ENCODE measurements at places on chromosomes 2 and 18.

- no peak for DNase-seq
Observed at GRCh38 chr2:207423886-207424285, 105.9 kb upstream of the CREB1 start.

DNA sequence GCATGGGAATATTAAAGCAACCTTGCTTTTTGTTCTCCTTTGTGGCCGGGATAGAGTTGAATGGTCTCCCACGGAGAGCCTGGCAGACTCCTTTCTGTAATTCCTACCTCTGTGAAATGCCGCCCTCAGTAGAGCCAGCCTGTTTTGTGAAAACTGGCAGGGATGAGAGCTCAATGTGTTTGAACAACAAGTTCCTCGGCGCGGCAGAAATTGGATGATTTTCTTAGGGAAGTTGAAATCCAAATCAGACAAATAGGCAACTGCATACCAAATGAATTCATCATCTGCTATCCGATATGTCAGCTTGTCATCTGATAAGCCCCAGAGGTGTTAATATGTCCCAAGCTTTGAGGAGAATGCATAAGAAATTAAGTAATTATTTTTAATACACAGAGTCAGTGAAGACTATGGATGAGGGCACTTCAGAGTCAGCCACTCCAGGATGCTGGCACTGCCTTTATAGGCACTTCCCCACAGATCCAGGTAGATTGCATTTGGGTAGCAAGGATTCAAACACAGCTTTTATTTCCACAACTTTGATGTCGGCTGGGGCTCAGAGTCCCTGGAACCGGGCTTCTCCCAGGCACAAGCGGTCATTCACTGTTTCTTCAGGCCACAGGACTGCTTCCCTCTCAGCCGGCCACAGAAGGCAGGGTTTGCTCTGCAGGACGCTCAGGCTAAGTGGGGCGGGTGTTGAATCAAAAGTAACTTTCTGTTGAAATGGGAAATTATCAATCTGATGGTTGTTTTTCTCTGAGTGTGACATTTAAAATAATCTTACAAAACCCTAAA is 82.8 kb upstream of the REV1 start:
- peak; percentile 4 for DNase-seq

DNA sequence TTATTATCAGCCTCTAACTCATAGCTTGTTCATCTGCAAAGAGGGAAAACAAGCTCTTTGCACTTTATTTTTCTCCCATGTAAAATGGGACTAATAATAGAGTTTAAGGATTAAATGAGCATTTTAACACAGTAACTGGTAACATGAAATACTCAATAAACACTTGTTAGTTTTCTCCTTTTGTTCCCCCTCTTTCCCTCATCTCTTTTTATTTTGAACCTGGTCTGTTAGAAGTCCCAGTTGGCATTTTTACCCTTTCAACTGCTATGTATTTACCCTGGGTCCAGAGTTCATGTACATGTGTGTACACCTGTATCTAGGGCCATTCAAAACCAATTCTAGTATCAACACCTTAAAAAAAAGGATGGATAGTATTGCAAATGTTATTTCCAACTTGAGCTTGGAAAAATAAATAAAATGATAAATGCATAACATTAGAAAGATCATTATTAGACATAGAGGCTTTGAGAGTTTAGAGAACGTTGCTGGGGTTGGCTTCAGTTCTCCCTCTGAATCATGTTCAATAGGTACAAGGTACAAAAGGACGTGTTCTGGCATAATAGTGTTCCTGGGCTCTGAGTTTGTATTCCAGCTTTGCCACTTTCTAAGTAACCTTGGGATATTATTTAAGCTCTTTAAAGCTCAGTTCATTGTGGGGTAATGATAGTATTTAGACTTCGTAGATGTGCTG is 5.2 kb upstream of the VPS54 start:
- no peak for DNase-seq

- DNase-seq, result no peak
Observed at GRCh38 chr2:119463136-119463535, 31.5 kb downstream of the TMEM37 start.

- DNase-seq, result no peak
Observed at GRCh38 chr2:6475155-6475940, 390.4 kb downstream of the CMPK2 start.

GRCh38 chr18:74116633-74117554 is 30.7 kb downstream of the FBXO15 start:
- DNase-seq, result peak; percentile 35

GRCh38 chr18:1438458-1438910 is 533.8 kb downstream of the ADCYAP1 start:
- no peak for DNase-seq

- DNase-seq, result no peak
Observed at GRCh38 chr2:240643093-240643810, 18.0 kb downstream of the GPR35 start.

GRCh38 chr2:215031321-215031720 is 107.1 kb downstream of the ABCA12 start:
- DNase-seq, result no peak

- DNase-seq, result peak; percentile 94
Observed at GRCh38 chr2:219362524-219363164, 25.1 kb downstream of the DNPEP start.

DNA sequence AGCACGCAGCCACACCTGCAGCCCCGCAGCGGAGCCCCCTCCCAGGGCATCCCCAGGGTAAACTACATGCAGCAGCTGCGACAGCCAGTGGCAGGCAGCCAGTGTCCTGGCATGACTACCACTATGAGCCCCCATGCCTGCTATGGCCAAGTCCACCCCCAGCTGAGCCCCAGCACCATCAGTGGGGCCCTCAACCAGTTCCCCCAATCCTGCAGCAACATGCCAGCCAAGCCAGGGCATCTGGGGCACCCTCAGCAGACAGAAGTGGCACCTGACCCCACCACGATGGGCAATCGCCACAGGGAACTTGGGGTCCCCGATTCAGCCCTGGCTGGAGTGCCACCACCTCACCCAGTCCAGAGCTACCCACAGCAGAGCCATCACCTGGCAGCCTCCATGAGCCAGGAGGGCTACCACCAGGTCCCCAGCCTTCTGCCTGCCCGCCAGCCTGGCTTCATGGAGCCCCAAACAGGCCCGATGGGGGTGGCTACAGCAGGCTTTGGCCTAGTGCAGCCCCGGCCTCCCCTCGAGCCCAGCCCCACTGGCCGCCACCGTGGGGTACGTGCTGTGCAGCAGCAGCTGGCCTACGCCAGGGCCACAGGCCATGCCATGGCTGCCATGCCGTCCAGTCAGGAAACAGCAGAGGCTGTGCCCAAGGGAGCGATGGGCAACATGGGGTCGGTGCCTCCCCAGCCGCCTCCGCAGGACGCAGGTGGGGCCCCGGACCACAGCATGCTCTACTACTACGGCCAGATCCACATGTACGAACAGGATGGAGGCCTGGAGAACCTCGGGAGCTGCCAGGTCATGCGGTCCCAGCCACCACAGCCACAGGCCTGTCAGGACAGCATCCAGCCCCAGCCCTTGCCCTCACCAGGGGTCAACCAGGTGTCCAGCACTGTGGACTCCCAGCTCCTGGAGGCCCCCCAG is 254.1 kb downstream of the GLI2 start:
- DNase-seq, result no peak

- DNase-seq, result no peak
Observed at GRCh38 chr2:28343971-28344715, 48.5 kb upstream of the FOSL2 start.

- DNase-seq, result no peak
Observed at GRCh38 chr2:10968176-10968575, 56.4 kb downstream of the KCNF1 start.

DNA sequence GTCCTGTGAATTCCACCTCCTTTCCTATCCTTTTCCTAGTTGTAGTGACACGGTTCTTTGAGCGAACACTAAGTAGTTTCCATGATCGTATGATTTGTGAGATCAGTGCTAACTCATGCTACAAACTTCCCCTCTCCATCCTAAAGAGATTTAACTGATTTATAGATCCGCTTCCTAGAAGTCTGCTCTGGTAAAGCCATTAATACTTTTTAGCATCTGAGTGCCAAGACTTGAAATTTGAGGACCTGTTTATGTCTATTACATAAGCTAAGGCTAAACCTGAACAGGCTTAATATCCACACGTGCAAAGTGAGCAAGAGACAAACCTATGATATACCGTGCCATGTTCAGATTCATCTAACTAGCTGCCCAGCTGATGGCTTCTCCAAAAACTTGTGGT is 14.9 kb downstream of the PROKR1 start:
- DNase-seq, result no peak

DNA sequence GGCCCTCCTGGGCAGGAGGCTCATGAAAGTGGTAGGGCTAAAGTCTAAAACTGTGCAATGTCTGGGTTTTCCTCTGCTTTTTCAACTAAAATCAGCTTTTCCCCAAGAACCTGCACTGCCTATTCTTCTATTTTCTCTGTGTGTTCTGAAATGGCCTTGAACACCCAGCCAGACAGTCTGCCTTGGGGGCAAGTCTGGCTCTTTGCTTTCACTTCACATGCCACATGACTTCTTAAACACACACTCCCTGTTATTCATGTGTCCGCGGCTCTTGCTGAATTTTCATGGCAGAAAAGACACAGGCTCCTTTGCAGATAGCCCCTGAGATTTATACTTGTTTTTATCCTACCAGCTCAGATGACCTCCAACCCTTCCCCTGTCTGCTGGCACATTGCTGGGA is 10.6 kb upstream of the RPIA start:
- no peak for DNase-seq

DNA sequence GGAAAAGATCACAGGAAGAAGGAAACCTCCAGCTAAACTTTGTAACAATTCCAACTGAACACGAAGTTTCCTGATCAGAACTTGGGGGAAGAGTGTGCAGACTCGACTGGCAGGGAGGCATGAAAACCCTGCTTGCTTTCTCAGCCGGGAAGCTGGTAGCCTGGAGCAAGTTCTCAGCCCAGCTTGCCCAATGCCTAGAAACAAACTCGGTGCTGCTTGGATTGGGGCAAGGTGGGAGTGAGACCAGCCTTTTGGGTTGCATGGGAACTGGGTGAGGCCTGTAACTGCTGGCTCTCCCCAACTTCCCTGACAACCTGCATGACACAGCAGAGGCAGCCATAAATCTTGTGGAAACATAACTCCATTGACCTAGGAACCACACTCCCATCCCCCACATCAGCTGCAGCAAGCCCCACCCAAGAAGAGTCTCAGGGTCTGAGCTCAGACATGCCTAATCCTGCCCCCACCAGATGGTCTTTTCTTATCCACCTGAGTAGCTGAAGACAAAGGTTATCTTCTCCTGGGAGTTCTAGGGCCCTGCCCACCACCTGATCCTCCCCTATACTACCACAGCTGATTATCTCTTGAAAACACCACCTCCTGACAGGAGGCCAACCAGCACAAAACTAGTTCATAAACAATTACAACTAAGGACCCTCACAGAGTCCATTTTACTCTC is 1859.7 kb upstream of the CELF4 start:
- no peak for DNase-seq

- DNase-seq, result peak; percentile 64
Observed at GRCh38 chr2:74006459-74006858, 21.7 kb downstream of the TET3 start.

DNA sequence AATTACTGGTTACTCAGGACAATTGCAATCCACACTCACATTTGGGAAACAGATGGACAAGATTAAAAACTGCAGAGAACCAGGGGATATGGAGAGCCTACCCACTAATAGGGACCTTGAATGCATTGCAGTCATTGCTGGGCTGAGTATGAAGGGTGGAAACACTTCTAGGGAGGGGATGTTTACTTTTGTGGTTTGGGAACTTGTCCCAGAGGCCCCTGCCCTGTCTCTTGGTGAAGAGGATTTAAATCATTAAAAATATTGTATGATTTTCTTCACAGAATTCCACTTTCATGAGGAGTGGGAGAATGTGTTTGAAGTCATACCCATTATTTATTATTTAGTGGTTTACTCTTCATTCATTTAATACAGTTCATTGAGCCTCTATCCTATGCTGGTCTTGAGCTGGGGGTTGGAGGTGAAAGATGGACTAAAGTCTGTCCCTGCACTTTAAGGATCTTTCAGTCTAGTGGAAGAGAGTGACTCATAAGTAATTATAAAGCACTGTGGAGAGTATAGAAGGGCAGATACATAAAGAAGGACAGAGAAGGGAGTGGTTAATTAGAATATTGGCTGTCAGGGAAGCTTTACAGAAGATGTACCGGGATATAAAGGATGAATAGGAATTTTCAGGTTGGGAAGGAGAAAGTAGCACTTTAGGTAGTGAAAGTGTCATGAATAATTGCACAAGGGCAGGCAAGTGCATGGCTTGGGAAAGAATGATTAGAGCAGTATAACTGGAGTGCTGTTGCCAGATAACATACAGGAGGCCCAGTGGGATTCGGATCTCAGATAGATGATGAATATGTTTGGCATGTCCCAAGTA is 313.4 kb downstream of the LPIN1 start:
- peak; percentile 26 for DNase-seq

DNA sequence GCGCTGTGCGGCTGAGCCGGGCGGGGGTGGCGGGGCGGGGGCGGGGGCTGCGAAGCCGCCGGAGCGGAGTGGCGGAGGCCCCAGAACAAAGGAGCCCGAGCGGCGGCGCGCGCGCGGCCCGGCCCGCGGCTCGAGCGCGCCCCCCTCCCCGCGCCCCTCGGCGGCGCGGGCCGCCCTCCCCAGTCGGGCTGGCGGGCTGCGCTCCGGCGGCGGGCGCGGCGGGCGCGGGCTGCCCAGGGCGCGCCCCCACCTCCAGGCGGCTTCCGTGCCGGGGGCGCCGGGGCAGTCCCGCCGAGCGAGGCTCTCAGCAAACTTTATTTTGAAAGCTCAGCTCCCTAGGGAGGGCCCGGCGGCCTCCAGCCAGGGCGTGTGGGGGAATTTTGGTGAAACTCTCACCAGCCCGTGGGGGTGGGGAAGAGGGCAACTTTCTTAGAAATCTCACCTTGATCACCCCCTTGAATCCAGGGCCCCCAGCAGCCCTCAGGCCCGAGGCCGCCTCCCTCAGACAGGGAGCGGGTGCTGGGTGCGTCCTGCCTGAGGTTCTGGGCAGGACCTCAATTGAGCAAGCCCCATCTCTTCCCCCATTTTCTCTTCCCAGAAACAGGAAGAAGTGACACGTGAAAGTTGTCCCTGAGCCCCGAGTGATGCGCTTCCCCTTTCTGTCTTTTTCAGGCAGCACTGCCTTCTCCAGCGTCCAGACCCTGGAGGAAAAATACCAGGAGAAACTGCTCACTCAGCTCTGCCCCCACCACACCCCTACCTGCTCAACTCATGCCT is 786 bp downstream of the TET3 start:
- DNase-seq, result no peak

DNA sequence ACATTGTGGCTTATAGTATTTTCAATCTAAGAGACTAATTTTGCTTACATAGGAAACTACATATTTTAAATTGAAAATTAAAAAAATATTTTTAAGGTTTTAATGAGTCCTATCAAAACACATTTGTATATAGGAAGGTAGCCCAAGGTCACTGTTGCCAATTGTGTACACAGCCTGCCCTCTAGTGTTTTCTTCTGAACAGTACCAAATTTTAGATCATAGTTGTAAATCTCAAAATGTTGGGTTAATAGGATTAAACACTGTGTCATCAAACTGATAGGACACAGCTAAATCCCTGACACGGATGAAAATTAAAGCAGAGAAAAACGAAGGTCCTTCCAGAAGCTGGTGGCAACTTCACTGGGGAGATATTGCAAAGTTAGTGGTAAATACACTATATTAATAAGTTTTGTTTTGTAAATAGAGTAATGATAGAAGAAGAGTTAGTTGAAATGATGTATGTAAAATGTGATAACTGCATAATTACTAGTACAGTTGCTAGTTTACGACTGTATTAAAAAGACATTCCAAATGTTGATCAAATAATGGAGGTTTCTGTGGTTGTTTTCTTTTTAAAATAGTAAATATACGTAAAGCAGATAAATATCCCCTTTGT is 19.7 kb downstream of the CLUL1 start:
- peak; percentile 49 for DNase-seq

- DNase-seq, result peak; percentile 79
Observed at GRCh38 chr2:190159453-190159852, 96.9 kb upstream of the MSTN start.
